ENCODE measurements at places on chromosomes 11 and 22. TPM values are rescaled to one million over a fixed set of nuclear protein-coding genes. Genes with fewer than 3 reads are reported as not detected.

Gene SART1
- 33.6 TPM for total RNA-seq

Gene CCDC73
- not detected for total RNA-seq

Gene SUSD2
- total RNA-seq = 0.10 TPM

Gene ACRV1
- total RNA-seq = not detected

Gene CTSF
- total RNA-seq = 14.5 TPM

Gene CYTH4
- total RNA-seq = 0.10 TPM

Gene RGL4
- not detected for total RNA-seq

Gene GUCY1A2
- total RNA-seq = 1.3 TPM

Gene CUL5
- total RNA-seq = 45.2 TPM

Gene EI24
- total RNA-seq = 137 TPM

Gene MMP13
- total RNA-seq = not detected

Gene APOA4
- not detected for total RNA-seq

Gene A4GALT
- total RNA-seq = 36.3 TPM

Gene MYRF
- 0.65 TPM for total RNA-seq

Gene PRAME
- total RNA-seq = not detected

Gene GGTLC2
- total RNA-seq = not detected

Gene MAPK8IP2
- 0.33 TPM for total RNA-seq

Gene PRDM11
- 9.6 TPM for total RNA-seq

Gene TEX12
- total RNA-seq = 0.29 TPM

Gene YPEL1
- total RNA-seq = 6.9 TPM

Gene BTG4
- not detected for total RNA-seq

Gene CCDC87
- 0.65 TPM for total RNA-seq

Gene HEPACAM
- total RNA-seq = 0.19 TPM

Gene PYGM
- total RNA-seq = 0.33 TPM

Gene MPEG1
- not detected for total RNA-seq

Gene WNT7B
- not detected for total RNA-seq

Gene MRPL11
- total RNA-seq = 41.2 TPM

Gene P2RX6
- total RNA-seq = under 0.01 TPM

Gene HYOU1
- total RNA-seq = 230 TPM

Gene P4HA3
- 43.8 TPM for total RNA-seq

Gene CTTN
- total RNA-seq = 328 TPM

Gene LINC01488
- total RNA-seq = not detected

Gene PHF21A
- total RNA-seq = 12.1 TPM

Gene RRAS2
- 109 TPM for total RNA-seq

Gene CHST1
- total RNA-seq = 90.7 TPM

Gene OVOL1
- not detected for total RNA-seq

Gene DENND6B
- total RNA-seq = 2.1 TPM

Gene DEFB131B
- total RNA-seq = not detected

Gene OOSP1
- total RNA-seq = not detected
